ENCODE measurements at places on chromosomes 7 and 10. TPM values are rescaled to one million over a fixed set of nuclear protein-coding genes. Genes with fewer than 3 reads are reported as not detected.

The INMT gene
- total RNA-seq = under 0.01 TPM

The CTTNBP2 gene
- 0.63 TPM for total RNA-seq

The HPS6 gene
- 26.1 TPM for total RNA-seq

The ITPRID1 gene
- not detected for total RNA-seq

The MKLN1 gene
- 13.2 TPM for total RNA-seq

The PLEKHS1 gene
- total RNA-seq = not detected

The OR2A5 gene
- not detected for total RNA-seq

The SEMA4G gene
- total RNA-seq = 1.5 TPM

The ANKRD2 gene
- 0.26 TPM for total RNA-seq

The NXPH1 gene
- not detected for total RNA-seq

The GRM3 gene
- total RNA-seq = not detected

The LAMB4 gene
- total RNA-seq = 0.13 TPM

The RPEL1 gene
- total RNA-seq = 0.13 TPM

The HTR7 gene
- total RNA-seq = 0.13 TPM

The DGKI gene
- total RNA-seq = 3.5 TPM

The LIPJ gene
- total RNA-seq = not detected

The NKX1-2 gene
- not detected for total RNA-seq

The TWIST1 gene
- not detected for total RNA-seq

The PTEN gene
- 72.5 TPM for total RNA-seq

The ZNF365 gene
- not detected for total RNA-seq

The LEP gene
- total RNA-seq = not detected

The TEX47 gene
- not detected for total RNA-seq

The ENO4 gene
- not detected for total RNA-seq

The ASB15 gene
- total RNA-seq = not detected

The OPN1SW gene
- not detected for total RNA-seq

The IDI2 gene
- not detected for total RNA-seq

The TLX1 gene
- not detected for total RNA-seq

The OR6B1 gene
- not detected for total RNA-seq

The CPSF4 gene
- 22.0 TPM for total RNA-seq

The MTURN gene
- 15.0 TPM for total RNA-seq

The PRKG1 gene
- total RNA-seq = 0.64 TPM

The KIAA1549 gene
- total RNA-seq = 3.3 TPM

The SFXN4 gene
- total RNA-seq = 9.4 TPM

The SPDYE16 gene
- not detected for total RNA-seq

The GPR141 gene
- total RNA-seq = 0.13 TPM

The PLEKHA1 gene
- 21.7 TPM for total RNA-seq

The UNCX gene
- not detected for total RNA-seq

The PTPRN2 gene
- 3.4 TPM for total RNA-seq

The CH25H gene
- 3.6 TPM for total RNA-seq

The C10orf67 gene
- total RNA-seq = not detected

The HOGA1 gene
- total RNA-seq = 0.77 TPM

The INPP5F gene
- total RNA-seq = 9.4 TPM

The CYTH3 gene
- 17.3 TPM for total RNA-seq

The H2BK1 gene
- not detected for total RNA-seq

The LRRC61 gene
- 3.7 TPM for total RNA-seq

The MAGI2 gene
- total RNA-seq = 0.26 TPM

The PIK3CG gene
- total RNA-seq = 4.4 TPM

The LIPN gene
- not detected for total RNA-seq

The FRAT1 gene
- 3.9 TPM for total RNA-seq

The FLNC gene
- total RNA-seq = 130 TPM

The WNT8B gene
- under 0.01 TPM for total RNA-seq

The CASD1 gene
- total RNA-seq = 13.8 TPM

The NYAP1 gene
- total RNA-seq = 2.1 TPM

The NUB1 gene
- total RNA-seq = 26.3 TPM

The EEPD1 gene
- 1.3 TPM for total RNA-seq

The C10orf90 gene
- not detected for total RNA-seq

Measured in dermis microvascular lymphatic vessel endothelial cell (primary cell).